Motor neuron (in vitro differentiated cells): ENCODE measurements at places on chromosomes 1 and 21. TPM values are rescaled to one million over a fixed set of nuclear protein-coding genes. Genes with fewer than 3 reads are reported as not detected.

- no peak for ATAC-seq
Observed at GRCh38 chr21:15928686-15929425, 199.1 kb downstream of the USP25 start.

GRCh38 chr21:43664358-43664757, 5.0 kb downstream of the RRP1B start:
- ATAC-seq: no peak

GRCh38 chr1:117633423-117633822, 27.6 kb downstream of the TENT5C start:
- no peak for ATAC-seq

DNA sequence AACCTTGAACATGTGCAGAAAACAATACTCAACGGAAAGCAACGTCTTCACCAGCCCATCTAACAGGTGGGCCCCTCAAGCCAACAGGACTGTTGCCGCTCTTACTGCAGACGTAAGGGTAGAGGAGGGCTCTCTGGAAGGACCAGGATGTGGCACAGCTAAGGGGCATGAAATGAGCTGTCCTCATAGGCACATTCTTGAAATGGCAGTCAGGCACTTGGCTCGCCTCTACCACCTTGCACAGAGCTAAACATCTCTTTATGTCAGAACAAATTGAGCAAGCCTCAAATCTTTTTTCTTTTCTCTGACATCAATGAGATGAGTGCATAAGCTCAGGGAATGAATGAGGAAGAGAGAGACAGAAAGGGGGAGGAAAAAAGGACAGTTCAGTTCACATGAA, 86.4 kb upstream of the ESRRG start:
- no peak for ATAC-seq

The SELL gene
- 0.09 TPM in 1 of 2 replicates, not detected in the other for total RNA-seq

DNA sequence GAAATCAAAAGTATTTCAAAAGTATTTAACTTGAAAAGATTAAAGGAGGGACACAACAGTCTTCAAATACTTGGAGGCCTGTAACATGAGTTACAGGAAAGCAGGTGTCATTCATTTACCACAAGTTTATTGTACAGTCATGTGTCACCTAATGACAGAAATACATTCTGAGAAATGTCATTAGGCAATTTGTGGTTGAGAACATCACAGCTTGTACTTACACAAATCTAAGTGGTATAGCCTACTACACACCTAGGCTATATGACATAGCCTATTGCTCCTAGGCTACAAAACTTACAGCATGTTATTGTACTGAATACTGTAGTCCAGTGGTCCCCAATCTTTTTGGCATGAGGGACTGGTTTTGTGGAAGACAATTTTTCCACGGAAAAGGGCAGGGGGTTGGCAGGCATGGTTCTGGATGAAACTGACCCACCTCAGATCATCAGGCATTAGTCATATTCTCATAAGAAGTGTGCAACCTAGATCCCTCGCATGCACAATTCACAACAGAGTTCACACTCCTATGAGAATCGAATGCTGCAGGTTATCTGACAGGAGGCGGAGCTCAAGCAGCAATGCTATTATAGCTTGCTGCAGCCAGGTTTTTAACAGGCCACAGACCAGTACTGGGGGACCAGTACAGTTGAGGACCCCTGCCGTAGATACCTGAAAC, 25.0 kb upstream of the PHTF1 start:
- ATAC-seq: peak; percentile 17

DNA sequence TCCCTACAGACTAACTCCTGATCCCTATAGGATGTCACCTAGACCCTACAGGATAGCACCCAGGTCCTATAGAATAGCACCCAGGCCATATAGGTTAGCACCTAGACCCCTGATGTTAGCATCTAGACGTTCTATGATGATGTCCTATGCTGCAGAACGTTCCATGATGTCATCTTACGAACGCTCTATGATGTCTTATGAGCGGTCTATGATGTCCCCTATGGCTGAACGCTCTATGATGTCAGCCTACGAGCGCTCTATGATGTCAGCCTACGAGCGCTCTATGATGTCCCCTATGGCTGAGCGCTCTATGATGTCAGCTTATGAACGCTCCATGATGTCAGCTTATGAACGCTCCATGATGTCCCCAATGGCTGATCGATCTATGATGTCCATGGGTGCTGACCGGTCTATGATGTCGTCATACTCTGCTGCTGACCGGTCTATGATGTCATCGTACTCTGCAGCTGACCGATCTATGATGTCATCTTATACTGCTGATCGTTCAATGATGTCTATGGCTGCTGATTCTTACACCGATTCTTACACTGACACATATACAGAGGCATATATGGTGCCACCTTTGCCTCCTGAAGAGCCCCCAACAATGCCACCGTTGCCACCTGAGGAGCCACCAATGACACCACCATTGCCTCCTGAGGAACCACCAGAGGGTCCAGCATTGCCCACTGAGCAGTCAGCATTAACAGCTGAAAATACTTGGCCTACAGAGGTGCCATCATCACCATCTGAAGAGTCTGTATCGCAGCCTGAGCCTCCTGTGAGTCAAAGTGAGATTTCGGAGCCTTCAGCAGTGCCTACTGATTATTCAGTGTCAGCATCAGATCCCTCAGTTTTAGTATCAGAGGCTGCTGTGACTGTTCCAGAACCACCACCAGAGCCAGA, 9.5 kb downstream of the SON start:
- ATAC-seq: peak; percentile 48

- ATAC-seq: no peak
Observed at GRCh38 chr21:34031835-34032370, 41.5 kb upstream of the MRPS6 start.

GRCh38 chr1:62209931-62210595, 15.4 kb downstream of the L1TD1 start:
- no peak for ATAC-seq

- ATAC-seq: no peak
Observed at GRCh38 chr21:36627242-36627641, 71.7 kb upstream of the SIM2 start.

The YY1AP1 gene
- total RNA-seq: 40.5 and 44.1 TPM in 2 replicates

DNA sequence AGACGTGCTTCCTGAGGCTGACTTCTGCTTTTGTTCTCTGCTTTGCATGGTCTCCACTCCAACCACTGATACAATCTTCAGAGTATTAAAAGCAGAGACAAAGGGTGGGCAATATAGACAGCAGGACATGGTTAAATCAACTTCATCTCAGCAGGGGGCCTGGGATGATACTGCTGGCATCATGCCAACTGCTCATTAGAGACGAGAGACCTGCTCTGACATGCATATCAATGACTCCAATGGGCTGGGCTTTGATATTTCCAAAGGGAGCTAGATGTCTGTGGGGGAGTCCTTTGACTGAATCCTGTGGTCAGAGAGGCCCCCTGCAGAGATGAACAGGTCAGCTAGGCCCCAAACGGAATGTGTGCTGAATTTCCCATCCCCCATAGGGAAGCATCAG, 106.6 kb downstream of the ACTL8 start:
- ATAC-seq: no peak

DNA sequence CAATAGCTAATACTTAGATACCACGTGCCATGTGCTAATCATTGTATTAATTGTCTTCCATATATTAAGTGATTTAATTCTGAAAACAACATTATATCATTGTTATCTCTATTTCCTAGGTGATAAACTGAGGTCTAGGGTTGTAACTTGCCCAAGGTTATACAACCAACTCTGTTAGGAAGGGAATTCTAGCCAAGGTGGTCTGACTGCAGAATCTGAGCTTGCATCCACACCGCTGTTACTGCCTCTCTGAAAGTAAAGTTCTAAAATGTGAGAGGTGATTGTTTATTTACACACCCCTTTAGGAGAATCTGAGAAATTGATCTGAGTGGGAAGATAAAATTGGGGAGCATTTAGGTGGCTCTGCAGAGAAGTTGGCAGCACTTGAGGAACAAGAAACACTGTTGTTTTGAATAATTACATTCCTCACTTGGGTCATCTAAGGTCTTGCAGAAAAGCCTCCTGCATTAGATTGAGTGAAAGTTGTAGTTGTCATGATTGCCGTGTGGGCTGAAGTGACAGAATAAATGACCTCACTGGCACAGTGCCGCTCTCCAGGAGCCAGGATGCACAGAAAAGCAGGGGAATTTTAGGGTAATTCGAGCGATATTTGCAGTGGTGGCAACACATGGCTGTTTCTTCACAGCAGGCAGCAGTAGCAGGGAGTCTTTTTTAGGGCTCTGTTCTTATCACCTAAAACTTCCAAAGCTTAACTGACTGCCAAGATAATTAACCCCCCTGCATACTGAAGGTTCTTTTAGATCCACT, 121.7 kb downstream of the ADGRL4 start:
- peak; percentile 16 for ATAC-seq
